ENCODE measurements at places on chromosomes 13 and 19. TPM values are rescaled to one million over a fixed set of nuclear protein-coding genes. Genes with fewer than 3 reads are reported as not detected.

FAM83E gene
- total RNA-seq: not detected

CCDC70 gene
- total RNA-seq: not detected

LILRB2 gene
- total RNA-seq: not detected

UBE2L5 gene
- total RNA-seq: not detected

ZNF610 gene
- 1.2 TPM for total RNA-seq

KLK12 gene
- total RNA-seq: not detected

B3GNT3 gene
- not detected for total RNA-seq

CLEC17A gene
- not detected for total RNA-seq

PCDH9 gene
- total RNA-seq: 3.7 TPM

IGFL2 gene
- not detected for total RNA-seq

Measured in myometrial cell (primary cell).